Common myeloid progenitor, CD34-positive (primary cell): ENCODE measurements at places on chromosomes 11 and 22.

DNA sequence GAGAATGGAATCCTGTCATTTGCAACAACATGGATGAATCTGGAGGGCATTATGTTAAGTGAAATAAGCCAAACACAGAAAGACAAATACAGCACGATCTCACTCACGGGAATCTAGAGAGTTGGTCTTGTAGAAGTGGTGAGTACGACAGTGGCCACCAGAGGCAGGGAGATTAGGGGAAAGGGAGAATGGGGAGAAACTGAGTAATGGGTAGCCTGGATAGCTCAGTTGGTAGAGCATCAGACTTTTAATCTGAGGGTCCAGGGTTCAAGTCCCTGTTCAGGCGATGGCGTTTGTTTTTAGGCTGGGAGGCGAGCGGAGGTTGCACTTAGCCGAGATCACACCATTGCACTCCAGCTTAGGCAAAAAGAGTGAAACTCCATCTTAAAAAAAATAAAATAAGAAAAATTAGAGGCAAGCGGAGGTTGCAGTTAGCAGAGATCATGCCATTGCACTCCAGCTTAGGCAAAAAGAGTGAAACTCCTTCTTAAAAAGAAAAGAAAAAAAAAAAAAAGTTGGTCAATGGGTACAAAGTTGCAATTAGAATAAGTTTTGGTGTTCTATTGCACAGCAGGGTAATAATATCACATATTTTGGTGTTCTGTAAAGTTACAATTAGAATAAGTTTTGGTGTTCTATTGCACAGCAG, 95.7 kb upstream of the UBASH3B start:
- no peak for DNase-seq

DNA sequence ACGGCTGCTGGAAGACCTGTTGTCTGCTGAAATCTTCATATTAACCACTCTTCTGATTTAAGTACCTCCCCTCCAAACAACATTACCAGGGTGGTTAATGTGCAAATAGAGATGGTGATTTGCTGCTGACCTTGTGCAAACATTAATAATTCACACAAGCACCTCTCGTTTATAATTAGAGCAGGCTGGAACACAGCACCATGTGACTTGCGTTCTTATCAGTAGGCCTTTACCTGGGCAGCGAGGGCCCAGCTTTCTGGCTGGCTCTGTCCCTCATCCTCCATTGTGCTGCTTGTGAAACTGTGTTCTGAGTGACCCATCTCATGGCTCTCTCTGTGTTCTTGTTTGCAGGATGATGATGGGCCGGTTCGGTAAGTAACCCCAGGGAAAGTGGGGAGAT, 41.0 kb upstream of the PARVG start:
- no peak for DNase-seq

DNA sequence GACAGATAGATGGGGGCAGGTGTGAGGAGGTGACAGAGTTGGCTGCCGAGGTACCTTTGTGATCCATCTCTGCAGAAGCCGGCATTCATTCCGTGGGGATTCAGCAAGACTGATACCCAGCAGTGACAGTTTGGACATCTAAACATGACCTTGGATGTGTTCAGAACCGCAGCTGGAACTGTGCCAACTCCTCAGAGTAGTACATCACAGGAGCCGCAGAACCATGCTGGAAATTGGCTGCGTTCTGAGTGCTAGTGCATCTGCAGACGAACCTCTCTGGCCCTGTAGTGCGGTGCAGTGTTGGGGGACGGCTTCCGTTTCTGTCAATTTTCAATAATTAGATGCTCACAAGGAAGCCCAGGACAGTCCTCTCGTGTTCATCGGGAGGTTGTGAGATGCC, 772.1 kb downstream of the NTM start:
- DNase-seq, result no peak

DNA sequence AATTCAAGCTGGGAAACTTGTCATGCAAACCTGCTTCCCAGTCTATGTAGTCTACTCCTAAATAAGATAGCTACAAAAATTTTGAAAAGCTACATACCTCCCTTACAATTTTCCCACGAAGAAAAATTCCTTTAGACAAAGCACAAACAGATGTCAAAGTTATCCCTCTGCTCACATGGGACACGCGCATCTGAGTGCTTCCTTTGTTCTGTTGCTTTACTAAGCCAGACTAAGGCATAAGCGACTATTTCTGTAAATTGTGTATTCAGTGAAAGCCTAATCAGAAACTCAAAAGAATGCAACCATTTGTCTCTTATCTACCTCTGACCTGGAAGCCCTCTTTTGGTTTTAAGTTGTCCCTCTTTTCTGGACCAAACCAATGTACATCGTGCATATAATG, 583.7 kb upstream of the B3GAT1 start:
- DNase-seq, result no peak

DNA sequence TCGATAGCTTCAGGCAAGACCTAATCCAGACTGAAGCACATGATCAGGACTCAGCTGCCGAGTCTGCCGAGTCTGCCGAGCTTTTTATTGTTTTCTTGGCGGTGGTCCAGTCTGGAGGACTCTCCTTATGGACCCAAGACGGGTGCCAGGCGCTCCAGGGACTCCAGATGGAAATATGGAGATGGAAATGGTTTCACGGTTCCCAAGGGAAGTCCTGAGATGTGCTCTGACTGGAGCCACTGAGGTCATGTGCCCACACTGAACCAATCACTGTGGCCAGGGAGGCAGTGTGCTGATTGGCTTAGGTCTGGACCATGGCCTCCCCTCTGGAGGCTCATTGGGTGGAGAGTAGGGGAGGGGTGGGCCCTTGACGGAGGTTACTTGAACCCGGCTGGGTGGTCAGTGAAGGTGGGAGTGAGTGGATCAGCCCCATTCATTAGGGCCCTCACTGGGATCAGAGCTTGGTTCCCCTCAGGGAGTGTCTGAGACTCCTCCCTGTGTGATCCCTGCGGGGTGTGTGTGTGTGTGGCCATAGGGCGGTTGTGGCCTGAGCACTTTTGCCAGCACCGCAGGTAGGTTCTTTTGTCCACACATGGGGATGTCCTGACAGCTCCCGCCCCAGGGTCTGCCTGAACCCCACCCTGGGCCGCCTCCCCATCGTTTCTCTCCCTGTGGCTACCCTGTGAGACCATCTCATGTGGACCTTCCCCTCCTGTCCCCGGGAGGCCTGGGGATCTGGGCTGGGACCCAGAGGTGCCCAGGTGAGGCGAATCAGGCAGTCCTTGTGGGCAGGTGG, 14.0 kb downstream of the RPS6KA4 start:
- no peak for DNase-seq

DNA sequence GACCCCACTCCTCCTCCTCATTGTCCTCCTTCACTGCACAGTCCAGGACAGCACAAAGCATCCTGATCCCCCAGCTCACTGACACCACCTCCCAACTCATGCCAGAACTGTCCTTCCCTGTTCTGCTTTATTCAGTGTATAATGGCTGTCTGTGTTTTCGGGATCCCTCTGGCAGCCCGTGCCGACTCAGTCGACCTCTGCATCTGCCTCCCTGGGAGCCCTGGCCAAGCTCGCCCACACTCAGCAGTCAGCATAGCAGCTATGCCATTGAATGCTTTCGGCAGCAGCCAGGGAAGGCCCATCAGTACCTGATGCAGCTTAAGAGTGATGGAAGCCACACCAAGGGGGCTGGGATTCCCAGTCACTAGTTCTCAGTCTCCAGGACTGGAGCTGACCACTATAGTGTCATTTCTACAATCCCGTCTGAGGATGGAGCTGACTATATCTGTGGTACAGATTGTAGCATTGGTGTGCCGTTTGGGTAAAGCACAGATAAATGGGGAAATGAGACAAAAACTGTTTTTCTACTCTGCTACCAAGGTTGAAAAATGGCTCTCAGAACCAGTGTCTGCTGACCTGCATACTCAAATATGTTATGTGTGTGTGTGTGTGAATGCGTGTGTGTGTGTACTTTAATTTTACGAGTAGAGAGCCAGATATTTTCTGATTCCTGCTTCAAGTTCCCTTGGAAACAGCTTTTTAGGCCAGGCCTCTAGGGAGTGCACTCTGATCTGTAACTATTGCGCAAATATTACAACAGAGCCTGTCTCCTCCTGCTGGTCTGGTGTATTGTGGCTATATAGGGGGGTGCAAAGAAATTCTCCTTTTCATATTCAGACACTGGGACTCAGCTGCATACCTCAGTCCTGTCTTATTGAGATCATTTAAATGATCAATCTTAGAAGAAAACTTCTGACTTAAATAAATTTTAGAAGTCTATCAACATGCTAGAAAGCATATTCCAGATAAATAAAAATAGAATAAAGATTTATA, 78.8 kb upstream of the TOP3B start:
- DNase-seq, result peak; percentile 20

DNA sequence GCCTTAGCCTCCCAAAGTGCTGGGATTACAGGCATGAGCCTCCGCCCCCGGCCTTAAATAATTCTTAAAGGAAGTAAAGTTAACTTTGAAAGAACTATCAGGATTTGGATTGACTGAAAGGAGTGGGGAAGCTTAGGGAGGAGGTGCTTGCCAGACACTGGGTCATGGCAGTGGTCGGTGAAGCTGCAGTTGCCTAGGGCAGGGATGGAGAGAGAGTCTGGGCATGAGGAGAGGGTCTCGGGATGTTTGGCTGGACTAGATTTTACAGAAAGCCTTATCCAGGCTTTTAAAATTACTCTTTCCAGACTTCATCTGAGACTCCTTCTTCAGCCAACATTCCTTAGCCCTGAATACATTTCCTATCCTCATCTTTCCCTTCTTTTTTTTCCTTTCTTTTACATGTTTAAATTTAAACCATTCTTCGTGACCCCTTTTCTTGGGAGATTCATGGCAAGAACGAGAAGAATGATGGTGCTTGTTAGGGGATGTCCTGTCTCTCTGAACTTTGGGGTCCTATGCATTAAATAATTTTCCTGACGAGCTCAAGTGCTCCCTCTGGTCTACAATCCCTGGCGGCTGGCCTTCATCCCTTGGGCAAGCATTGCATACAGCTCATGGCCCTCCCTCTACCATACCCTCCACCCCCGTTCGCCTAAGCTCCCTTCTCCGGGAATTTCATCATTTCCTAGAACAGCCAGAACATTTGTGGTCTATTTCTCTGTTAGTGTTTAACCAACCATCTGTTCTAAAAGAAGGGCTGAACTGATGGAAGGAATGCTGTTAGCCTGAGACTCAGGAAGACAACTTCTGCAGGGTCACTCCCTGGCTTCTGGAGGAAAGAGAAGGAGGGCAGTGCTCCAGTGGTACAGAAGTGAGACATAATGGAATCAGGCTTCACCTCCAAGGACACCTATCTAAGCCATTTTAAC, at the start of gene NNMT:
NNMT (plus strand) TSS at position 724 of the 929 bp plus-strand sequence; CDS start at position 882, 158 bp downstream.
- DNase-seq, result no peak

DNA sequence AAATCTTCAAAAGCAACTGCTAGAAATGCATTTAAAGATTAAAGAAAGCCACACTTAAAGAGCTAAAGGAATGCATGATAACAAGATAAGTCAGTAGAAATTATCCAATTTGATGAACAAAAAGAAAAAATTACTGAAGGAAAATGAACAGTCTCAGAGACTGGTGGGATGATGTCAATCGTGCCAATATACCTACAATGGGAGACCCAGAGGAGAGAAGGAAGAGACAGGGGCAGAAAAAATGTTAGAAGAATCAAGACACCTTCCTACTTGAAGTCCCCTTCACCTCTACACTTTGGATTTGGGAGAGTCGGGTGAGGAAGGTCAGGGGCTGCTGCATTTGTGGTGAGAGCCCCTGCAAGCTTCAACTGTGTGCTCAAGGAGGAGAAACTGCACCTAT, 216.3 kb downstream of the BUD13 start:
- no peak for DNase-seq

DNA sequence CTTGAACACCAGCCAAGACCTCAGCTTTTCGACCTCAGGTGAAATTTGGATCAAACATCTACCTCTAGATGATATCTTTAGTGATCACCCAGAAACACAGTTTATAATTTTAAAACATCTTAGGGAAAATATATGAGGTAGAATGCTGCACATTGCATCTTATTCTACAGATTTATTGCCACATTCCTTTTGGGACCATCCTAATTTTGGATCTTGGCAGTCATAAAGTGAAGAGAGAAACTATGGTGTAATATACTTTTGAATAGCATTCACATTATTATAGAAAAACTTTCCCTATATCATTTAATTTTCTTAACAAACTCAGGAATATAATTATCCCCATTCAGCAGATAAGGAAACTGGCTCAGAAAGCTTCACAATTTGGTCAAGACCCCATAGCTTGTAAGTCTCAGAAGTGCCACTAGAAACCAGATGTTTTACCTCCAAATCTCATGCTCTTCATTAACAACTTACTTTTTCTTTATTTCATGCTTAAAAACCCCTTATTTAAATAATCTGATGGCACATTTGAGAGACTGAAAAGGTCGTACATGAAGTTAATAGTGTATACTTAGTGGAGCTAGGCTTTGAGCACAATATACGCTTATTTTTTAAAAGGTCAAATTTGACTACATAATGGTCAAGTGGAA, 199.2 kb upstream of the CTSC start:
- no peak for DNase-seq

- no peak for DNase-seq
These were observed 40.9 kb downstream of the PANX1 start for GRCh38 chr11:94169516-94169915.

GRCh38 chr11:68036717-68037239, 2.0 kb upstream of the TCIRG1 start:
- DNase-seq, result peak; percentile 62

- DNase-seq, result no peak
These were observed 76.7 kb upstream of the FAM181B start for GRCh38 chr11:82810326-82810725.

GRCh38 chr22:50271519-50271970, 1.4 kb upstream of the MAPK11 start:
- DNase-seq, result peak; percentile 51

DNA sequence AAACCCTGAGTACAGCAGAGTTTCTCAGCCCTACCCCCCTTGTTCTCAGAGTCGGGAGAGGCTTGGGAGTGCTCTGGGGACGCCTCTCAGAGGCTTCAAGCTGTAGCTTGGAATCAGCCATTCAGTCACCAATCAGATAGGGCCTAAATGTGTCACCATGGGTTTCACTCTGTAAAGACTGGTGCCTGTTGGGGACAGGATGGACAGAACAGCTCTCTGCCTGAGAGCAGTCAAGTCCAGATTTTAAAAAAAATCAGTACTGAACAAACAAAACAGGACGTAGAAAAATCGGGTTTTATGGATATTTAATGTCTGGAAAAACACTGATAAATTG, 1.3 kb downstream of the FADD start:
- no peak for DNase-seq

DNA sequence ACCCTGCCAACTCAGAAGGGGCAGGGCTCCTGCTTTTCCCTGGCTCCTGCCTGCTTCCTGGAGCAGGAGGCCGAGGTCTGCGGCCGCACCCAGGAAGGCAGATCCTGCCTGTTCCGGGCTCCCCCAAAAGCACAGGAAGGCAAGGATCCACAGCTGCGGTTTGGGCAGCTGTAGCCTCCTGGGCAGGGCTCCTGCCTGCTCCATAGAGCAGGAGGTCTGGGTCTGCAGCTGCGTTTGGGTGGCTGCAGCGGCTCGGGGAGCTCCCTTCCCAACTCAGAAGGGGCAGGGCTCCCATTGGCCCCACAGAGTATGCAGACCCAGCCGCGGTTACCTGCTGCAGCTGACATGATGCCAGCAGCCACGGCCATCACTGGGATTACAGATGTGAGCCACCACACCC, 5.5 kb downstream of the UPK2 start:
- DNase-seq, result no peak

DNA sequence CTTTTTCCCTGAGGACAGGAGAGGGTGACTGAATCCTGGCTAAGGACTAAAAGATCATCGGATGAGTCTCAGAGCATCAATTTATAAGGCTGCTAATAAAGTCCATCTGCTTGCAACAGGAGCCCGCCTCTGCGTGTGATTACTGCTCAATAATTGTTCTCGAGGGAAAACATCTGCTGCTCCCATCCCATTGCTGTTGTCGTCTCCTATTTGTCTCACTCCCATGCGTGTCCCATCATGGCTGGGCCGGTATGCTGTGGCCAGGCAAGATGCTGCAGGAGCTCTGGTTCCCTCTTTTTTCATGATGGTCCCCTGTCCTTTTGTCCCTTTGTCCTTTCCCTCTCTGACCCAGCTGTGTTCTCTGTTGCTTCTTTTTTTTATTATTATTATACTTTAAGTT, 121.2 kb downstream of the SPATA19 start:
- no peak for DNase-seq
